AG09309 (cell line): ENCODE measurements at places on chromosomes 5 and 9.

DNA sequence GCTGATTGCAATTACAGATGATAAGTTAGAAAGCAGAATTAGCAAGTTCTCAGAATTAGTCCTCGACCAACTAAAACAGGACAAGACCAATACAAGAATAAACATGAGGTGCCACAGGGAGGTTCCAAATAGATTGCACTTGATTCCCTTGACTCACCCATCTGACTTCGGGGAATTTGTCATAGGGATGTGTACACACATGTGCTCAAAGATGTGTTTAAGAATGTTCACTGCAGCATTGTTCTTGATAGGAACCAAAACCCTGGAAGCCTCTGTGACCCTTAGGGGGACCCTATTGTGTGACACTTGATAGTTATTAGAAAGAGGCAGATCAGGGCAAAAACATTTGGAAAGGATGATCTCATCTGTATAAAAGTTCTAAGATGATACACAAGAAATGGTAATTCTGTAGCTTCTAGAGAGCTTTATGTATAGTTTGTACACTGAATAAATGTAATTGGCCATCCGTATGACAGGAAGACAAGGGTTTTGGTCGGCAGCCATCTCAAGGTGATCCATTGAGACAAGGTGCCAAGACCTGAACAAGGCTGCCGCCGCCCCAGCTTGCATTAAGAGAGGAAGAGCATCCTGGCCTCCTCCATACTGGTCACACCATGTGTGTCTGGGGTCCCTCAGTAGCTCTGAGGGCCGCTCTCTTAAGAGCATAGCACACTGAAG lies 48.2 kb upstream of the GARNL3 start:
- no peak for DNase-seq

GRCh38 chr9:27310582-27310981 lies 13.6 kb upstream of the EQTN start:
- no peak for DNase-seq

DNA sequence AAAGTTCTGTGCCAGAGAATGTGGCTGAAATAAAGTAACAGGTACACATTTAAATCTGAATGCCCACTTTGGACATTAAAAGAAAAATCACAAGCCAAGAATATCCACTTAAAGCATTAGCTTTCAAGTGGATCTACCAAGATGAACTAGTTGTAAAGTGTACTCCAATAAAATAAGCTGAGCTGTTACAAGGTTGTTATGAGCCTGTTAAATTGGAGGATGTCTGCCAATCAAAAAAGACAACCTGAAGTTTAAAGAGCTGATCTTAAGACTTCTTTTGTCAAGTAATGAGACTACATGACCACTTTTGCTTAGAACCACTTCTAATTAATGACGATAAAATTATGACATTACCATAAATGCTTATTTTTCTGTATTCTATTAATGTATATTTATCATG lies 2.4 kb downstream of the FAM200C start:
- DNase-seq: no peak

GRCh38 chr9:111661802-111662521 lies 557 bp downstream of the GNG10 start:
- no peak for DNase-seq

DNA sequence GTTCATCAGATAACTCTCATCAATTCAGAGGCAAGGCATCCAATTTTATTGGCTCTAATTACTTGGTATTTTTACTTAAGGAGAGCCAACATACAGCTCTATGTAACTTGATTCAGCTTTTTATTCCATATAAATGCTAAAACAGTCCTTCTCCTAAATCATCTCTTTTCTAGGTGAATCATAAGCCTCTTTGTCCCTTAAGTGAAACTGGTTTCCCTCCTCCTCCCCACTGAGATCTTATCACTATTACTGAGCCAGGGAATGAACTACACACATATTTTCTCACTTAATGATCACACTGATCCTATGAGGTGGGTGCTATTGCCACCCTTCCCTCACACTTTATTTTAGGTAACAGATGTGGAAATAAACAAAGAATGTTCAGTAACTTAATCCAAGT lies 1143.8 kb downstream of the MAT2B start:
- no peak for DNase-seq

- DNase-seq: no peak
Measured at GRCh38 chr5:95256991-95257390, 27.9 kb downstream of the MCTP1 start.

DNA sequence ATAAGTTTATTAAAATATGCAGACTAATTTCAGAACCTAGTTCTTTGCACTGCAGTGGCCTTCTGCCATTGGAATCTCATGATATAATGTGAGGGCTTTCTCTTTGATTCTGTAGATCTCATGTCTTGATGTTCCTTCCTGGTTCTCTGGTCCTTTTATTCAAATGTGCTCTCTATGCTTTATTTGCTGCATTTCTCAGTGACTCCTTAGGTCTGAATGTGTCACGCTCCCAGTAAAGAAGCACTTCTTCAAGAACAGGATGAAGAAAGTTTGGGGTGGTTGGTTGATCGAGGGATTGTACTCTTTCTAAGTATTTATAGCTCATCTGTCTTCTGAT lies 122.6 kb downstream of the GDNF start:
- DNase-seq: no peak

GRCh38 chr9:104386425-104387069 lies 117.5 kb upstream of the OR13F1 start:
- no peak for DNase-seq

GRCh38 chr5:17890501-17890900 lies 256.2 kb downstream of the TAF11L14 start:
- DNase-seq: no peak

GRCh38 chr5:69024241-69024651 lies 69.6 kb upstream of the SLC30A5 start:
- DNase-seq: no peak

DNA sequence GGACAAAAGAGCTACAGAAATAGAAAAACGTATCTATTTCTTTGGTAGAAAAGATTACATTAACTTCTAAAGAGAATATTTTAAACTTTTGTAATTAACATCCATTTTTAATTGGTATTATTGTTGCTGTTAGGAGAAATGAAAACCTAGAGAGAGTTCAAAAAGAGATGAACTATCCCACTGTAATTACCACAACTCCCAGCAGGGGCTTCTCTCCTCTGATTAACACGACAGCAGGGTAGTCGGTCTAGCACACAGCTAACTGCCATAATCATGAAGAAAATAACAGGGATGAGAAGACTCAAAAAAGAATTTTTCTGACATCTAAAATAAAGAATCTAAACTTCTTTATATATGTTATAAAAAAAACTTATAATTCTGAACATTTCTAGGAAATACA lies 86.2 kb upstream of the CDH9 start:
- no peak for DNase-seq

- no peak for DNase-seq
Measured at GRCh38 chr9:90892918-90893317, 91.3 kb downstream of the SYK start.

DNA sequence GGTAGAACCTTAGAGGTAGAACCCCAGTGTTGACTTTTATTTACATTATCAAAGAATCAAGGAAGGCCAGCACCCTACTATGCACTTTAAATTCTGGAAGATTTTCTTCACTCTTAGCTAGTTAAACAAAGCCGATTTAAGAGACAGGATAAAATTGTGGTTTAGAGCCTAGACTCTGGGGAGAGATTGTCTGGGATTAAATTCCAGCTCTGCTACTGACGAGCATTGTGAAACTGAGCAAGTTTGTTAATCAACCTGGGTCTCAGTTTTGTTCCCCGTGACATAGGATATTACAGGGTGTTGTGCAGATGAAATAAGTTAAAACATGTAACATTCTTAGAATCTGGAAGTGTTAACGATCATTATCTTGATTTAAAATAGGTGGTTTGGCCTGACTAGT lies 83.5 kb downstream of the FEM1C start:
- DNase-seq: no peak

GRCh38 chr5:151925340-151925739 lies 689 bp upstream of the GLRA1 start:
- no peak for DNase-seq

DNA sequence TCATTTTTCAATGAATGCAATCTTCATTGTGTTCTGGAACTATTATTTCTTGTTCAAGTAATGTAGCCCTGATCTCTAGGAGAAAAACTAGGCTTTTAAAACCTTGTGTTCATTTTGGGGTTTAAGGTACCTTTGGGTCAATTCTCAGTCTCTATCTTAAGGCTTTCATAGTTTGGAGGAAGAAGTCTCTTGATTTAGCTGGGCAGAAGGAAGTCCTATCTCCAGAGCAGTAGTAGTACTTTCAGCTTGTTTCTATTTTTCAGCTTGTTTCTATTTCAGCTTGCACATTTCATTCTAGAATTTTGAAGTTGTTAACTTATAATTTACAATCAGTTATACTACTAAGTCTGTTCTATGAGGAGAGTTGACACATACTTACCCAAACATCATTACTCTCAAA lies 15.2 kb downstream of the CSNK1G3 start:
- no peak for DNase-seq
